ENCODE measurements at places on chromosomes 3 and 15.

DNA sequence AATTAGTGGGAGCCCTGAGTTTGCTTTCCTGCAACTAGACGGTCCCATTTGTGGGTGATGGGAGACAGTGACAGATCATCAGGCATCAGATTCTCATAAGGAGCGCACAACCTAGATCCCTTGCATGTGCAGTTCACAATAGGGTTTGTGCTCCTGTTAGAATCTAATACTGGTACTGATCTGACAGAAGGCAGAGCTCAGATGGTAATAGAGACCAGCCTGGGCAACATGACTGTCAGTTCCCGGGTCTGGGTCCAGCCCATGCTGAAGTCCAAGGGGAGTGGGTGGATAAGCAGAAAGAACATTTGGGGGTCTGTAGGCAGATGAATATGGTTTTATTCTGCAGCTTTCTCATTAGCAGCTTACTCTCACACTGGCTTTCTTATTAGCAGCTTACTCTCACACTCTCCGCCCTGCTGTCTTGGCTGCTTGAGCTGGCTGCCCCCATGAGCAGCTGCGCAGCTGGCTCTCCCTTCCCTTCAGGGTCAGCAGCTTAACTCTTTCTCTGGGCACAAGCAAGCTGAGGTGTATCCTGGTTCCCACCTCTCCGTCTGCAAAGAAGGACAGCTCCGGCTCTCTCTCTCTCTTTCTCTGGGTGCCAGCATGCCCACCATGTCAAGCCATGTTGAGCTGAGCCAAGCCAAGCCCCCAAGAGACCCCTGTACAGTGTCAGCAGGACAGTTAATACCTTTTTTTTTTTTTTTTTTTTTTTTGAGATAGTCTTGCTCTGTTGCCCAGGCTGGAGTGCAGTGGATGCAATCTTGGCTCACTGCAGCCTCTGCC, 46.5 kb downstream of the KLHDC8B start:
- no peak for DNase-seq

GRCh38 chr3:30544812-30545211, 61.6 kb upstream of the TGFBR2 start:
- DNase-seq: no peak

DNA sequence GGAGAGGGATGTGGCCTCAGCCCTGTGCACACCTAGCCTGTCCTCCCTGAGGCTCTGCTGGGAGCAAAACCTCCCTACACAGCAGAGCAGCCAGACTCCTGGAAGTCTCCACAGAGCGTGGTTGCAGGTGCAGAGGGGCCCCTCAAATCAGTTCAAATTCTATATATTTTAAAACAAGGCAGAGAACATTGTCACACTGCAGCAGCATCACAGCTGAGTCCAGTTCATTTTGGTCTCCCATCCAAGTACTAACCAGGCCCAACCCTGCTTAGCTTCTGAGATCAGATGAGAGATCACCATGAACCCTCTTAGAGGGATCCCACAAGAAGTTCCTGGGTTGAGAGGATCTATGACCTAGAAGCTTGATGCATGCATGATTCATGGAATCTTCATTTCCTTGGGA, 331.0 kb upstream of the RGMA start:
- no peak for DNase-seq

GRCh38 chr3:126537730-126538281, 13.9 kb downstream of the CHST13 start:
- DNase-seq: no peak

DNA sequence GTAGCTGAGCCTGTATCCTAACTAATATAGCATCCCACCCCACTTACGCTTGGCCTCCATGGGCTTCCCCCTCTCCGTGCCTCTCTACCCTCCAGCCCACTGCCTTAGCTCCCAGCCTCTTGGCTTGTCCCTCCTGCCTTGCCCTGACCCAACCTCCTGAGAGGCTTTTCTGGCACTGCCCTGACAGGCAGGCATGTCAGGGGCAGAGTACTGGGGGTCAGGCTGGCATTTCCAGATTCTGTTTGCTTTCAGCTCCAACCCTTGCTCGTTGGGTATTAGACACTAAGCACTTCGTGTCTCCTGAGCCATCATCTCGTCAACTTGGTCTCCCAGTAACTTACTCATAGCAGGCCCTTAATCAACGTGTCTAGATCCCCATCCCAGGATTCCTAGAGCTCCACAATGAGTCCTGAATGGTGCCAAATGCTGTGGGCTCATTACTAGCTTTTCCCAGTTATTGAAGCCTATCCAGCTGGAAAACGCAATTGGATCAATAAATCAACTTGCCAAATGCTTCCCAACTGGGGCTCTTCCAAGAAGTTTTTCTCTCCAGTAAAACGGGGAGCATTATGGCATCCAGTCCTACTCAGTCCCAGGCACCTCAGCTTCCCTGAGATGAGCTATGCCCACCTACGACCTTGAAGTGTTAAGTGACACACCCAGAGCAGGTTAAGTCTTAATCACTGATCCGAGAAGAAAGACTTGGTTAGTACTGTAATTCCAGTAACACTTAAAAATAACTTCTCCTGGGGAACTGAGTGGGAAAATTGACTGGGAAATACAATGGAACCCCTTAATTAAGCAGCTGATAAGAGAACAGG, 78.5 kb upstream of the DLG1 start:
- DNase-seq: no peak
